ENCODE measurements at places on chromosomes 4 and X.

GRCh38 chr4:165293927-165294649, 33.4 kb upstream of the MSMO1 start:
- no peak for DNase-seq

GRCh38 chr4:88196013-88196365, 37.5 kb upstream of the ABCG2 start:
- no peak for DNase-seq

DNA sequence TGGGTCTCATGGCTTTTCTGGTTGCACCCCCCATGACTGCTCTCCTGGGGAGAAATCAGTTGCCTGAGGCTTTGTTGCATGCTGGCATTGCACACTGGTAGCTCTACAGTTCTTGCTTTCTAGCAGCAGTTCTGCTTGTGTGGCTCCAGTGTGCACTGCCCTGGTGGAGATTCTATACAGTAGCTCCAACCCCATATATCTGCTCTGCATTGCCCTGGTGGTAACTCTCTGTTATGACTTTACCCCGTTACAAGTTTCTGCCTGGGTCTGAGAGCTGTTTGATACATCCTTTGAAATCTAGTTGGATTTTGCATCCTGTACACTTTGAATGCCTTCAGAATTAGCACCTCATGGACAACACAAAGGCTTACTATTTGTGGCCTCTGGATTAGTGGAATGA, 241.4 kb upstream of the EPHA5 start:
- DNase-seq = no peak

- DNase-seq = no peak
Observed at GRCh38 chrX:39201305-39201990, 400.2 kb downstream of the MID1IP1 start.

DNA sequence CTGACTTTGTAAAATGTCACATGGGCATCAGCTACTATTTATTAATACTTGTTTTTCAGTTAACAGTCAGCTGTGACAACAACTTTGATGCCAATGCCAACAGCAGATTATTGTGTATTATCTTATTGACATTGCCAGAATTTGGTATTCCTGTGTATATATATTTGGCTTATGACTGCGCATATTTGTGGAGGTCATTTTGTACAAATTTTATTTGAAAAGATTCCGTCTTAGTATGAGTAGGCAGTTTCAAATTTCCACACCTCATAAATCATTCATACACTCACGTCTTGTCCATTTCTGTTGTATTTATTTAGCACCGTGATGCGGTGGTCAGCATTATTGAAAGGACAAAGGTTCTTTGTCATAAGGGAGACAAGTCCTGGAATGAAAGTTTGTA, 558.2 kb upstream of the NDST4 start:
- no peak for DNase-seq

GRCh38 chr4:27775156-27775555, 914.5 kb downstream of the STIM2 start:
- no peak for DNase-seq
